ENCODE measurements at places on chromosomes 6 and 20. TPM values are rescaled to one million over a fixed set of nuclear protein-coding genes. Genes with fewer than 3 reads are reported as not detected.

DNA sequence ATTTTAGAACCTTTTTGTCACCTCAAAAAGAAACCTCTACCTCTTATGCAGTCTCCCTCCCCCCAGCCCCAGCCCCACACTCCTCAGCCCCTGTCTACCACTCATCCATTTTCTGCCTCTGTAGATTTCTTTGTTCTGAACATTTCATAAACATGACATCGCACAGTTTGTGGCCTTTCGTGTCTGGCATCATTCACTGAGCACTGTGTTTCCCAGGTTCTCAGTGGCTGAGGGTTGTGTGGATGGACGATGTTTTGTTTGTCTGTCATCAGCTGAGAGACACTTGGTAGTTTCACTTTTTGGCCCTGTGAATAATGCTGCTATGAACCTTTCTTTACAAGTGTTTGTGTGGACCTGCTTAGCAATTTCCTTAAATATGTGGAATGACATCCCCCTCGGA, 64.5 kb downstream of the FAM120B start:
- DNase-seq: no peak

- no peak for DNase-seq
Measured at GRCh38 chr6:155267411-155267810, 3.6 kb downstream of the CLDN20 start.

- no peak for DNase-seq
Measured at GRCh38 chr6:68339488-68340131, 295.5 kb upstream of the ADGRB3 start.

- no peak for DNase-seq
Measured at GRCh38 chr6:27771235-27771634, 141.0 kb downstream of the OR2B2 start.

DNA sequence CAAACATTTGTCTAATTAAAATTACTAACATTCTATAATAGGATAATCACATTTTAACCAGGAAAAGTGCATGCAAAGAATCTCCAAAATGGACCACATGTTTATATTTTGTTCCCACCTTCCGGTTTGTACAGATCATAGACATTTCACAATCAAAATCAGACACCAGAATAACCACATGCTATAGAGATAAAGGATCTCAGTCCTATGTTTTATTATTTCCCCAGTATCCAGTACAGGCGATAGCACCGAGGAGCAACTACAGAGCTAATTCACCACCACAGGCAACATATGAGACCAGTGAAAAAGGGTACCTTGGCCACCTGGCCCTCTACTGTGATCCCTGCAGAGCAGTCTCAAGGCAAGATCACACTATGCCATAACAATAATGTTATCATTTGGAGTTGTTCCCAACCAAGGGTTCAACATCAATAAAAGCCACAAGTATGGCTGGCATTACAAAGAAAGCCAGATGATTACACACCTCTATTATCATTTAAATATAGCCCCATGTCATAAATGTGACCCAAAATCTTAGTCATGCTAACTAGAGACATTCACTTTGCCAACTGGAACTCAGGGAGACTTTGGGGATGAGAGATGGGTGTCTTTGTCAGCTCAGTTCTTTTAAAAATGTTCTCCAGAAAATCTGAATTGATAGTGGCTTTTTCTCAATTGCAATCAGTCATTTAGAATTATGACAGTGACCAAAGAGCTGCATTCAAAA, 46.7 kb downstream of the RALGAPA2 start:
- DNase-seq: no peak

DNA sequence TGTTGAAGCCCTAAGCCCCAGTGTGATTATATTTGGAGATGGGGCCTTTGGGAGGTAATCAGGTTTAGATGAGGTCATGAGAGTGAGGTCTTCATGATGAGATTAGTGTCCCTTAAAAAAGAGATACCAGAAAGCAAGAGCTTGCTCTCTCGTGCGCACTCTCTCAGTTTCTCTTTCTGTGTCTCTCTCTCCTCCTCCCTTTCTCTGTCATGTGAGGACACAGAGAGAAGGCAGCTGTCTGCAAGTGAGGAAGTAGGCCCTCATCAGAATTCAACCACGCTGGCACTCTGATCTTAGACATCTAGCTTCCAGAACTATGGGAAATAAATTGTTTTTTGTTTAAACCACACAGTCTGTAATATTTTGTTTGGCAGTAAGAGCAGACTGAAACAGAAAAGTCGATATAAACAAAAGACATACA, 180.5 kb downstream of the IBTK start:
- no peak for DNase-seq

DNA sequence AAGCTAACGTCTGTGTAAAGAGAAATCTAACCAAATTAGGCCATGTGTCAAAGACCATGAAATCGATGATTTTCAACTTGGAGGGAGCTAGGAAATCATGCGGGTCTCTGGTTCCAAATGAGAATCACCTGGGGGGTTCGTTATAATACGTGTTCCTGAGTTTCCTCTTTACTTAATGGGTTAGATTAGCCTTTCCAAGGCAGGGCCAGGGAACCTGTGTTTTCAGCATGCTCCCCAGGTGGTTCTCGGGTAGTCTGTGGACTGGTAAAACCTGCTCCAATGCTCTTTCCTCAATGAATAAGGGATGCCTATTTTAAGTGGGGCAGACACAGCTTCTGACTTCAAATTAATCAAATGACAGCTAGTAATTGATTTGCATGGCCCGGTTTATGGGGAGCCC, 965 bp upstream of the HLA-DOA start:
- no peak for DNase-seq

DNA sequence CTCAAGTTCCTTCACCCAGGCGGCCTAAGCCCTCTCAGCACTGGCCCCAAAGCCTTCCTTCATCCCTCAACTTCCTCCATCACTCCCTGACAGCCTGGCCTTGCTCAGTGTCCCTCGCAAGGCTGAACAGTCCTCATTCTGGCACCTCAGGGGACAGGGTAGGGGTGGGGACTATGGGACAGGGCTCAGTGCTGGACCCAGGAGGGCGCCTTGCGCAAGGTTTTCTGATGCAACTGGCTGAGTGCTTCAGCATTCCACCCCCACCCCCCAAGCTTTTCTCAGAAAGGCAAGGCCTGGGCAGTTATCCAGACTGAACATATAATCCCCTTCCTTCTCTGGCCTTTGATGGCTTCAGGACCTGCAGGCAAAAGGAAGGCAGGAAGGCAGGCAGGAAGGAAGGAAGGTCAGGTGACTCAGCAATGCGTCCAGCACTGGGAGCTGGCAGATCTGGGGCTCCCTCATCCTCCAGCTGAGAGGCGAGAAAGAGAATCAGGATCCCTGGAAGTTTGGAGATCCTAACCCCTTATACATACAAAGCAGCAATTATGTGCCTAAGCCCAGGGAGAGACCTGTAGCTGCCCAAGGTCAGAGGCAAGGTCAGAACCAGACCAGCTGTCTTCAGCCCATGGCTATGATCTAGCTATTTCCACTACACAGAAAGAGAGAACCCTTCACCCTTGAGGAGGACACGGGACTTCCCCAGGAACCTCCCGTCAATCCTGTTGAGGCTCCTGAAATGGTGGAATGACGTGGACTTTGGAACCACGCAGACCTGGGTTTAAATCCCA, 8.6 kb upstream of the TRIB3 start:
- no peak for DNase-seq

Gene RAET1L
- total RNA-seq: not detected

Measured in frontal cortex (tissue), 4 donors.